MCF 10A (cell line): ENCODE measurements at places on chromosomes 2 and 18. TPM values are rescaled to one million over a fixed set of nuclear protein-coding genes. Genes with fewer than 3 reads are reported as not detected.

GRCh38 chr2:223649554-223650533 is 47.7 kb upstream of the SCG2 start:
- no peaks in the 10 kb centered on the region for H3K4me1 ChIP-seq
- no peak overlapping the region for H3K27ac ChIP-seq
- H3K27me3 ChIP-seq, result no peaks in the 10 kb centered on the region
- no peaks in the 10 kb centered on the region for H3K36me3 ChIP-seq

- no peak overlapping the region for H3K4me3 ChIP-seq
- no peak overlapping the region for H3K27ac ChIP-seq
- peaks cover 9% of the 10 kb centered on the region for H3K4me1 ChIP-seq
- DNase-seq, result no peak
- peaks cover 5% of the 10 kb centered on the region for H3K36me3 ChIP-seq
Observed at GRCh38 chr2:126649101-126649500, 6.9 kb upstream of the GYPC start.

DNA sequence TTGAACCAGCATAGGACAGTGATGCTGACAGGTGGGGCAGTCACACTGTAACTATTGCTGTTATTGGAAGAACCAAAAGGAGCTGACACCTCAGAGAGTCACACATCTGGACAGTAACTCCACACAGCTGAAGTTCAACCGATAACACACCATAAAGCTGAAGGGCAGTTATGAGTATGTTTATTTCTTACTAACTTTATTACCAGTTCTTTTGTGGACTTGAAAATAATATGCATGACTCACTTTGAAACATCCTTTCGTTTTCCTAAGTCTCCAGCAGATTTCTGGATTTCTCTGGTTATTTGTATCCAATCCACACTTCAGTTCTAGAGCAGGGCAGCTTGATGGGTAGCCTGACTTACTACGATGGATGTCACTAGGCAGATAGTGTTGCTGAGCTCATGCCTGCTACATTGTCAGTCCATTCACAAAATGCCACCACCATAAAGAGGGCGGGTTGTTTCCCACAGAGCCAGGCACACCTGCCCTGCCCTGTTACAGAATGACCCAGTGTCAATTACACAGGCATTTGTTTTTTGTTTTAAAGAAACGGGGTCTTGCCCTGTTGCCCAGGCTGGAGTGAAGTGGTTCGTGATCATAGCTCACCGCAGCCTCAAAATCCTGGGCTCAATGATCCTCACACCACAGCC is 8.4 kb upstream of the AGBL5 start:
- H3K36me3 ChIP-seq, result peaks cover 32% of the 10 kb centered on the region
- H3K4me1 ChIP-seq, result no peaks in the 10 kb centered on the region
- no peaks in the 10 kb centered on the region for H3K27me3 ChIP-seq
- no peak for DNase-seq
- no peak overlapping the region for H3K27ac ChIP-seq

DNA sequence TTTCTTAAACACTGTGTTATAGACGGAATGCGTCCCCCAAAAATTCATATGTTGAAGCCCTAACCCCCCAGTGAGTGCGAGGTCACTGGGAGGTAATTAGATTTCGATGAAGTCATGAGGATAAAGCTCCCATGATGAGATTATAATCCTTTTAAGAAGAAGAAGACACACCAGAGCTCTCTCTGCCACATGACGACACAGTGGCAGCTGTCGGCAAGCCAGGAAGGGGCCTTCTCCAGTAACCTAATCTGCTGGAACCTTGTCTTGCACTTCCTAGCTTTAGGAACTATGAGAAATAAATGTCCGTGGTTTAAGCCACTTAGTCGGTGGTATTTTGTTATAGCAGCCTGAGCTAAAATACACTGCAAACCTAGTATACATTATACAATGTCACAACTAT is 12.3 kb downstream of the TMEM237 start:
- DNase-seq, result no peak
- no peak overlapping the region for H3K27ac ChIP-seq
- H3K27me3 ChIP-seq, result no peaks in the 10 kb centered on the region
- H3K36me3 ChIP-seq, result peaks cover 60% of the 10 kb centered on the region
- H3K4me1 ChIP-seq, result no peaks in the 10 kb centered on the region
- no peak overlapping the region for H3K4me3 ChIP-seq

DNA sequence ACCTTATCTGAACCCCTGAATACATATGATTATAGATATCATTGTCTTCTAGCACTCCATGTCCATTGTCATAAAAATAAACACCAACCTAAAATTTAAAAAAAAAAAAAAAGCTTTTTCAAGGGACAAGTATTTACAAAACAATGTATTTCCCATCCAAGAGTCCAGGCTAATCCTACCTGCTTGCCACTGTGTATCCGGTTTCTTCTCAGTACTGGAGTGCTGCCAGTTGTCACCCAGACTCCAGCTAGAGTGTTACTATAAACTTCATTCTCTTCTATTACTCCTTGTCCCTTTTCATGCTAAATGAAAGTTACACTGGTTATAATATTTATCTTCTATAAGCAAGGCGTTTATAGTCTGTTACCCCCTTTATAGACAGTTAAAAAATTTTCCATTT is 35.8 kb downstream of the MSH6 start:
- DNase-seq, result no peak
- peaks cover 7% of the 10 kb centered on the region for H3K4me1 ChIP-seq
- no peaks in the 10 kb centered on the region for H3K27me3 ChIP-seq

GRCh38 chr2:23681356-23682140 is 245.4 kb downstream of the ATAD2B start:
- H3K4me1 ChIP-seq, result no peaks in the 10 kb centered on the region
- no peaks in the 10 kb centered on the region for H3K27me3 ChIP-seq
- no peak for DNase-seq
- no peak overlapping the region for H3K4me3 ChIP-seq

- no peaks in the 10 kb centered on the region for H3K36me3 ChIP-seq
- H3K4me3 ChIP-seq, result no peak overlapping the region
Observed at GRCh38 chr2:230904856-230905447, 20.1 kb downstream of the GPR55 start.

DNA sequence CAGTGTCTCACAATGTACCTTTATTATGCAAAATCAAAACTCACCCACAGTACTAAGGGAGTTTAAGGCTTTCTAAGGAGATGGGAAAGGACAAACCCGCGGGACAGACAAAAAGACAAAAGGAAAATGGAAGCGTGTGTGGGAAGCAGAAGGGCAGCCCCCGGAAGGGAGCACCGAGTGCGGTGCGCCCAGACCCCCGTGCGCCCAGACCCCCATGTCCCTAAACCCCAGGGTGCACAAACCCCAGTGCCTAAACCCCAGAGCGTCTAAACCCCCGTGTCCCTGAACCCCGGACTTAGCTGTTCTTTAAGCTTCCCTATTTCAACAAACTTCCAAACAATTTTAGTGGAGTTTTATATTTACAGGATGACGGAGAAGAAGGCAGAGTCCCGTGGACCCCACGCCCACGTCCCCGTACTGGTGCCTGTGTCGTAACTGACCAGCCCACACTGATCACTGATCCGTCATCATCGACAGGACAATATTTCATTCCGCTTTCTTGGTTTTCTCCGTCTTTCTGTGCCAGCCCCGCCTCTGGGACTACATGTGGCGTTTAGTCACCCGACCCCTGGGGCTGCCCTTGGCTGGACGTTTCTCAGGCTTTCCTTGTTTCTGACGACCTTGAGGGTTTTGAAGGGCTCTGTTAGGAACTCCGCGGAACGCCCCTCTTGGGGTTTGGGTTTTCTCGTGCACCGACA is 76.9 kb downstream of the RTP5 start:
- no peaks in the 10 kb centered on the region for H3K4me1 ChIP-seq
- no peak overlapping the region for H3K4me3 ChIP-seq
- no peaks in the 10 kb centered on the region for H3K36me3 ChIP-seq

DNA sequence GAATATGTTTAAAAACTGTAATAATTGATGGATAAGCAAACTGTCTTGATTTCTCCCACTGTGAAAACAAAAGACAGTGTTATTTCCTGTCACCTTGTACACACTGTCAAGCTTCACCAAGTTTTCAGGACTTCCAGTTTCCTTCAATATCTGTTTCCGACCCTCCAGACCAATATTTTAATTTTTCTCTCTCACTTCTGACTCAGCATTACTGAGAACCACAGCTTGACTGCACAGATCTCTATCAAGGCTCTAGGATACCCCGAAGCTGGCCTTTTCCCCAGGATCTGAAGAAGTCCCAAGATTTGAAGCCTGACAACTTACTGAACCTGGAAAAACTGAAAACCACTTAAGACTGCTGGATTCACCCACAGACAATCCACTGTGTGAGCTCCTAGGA is 13.2 kb upstream of the SULT1C3 start:
- no peaks in the 10 kb centered on the region for H3K4me1 ChIP-seq
- H3K27ac ChIP-seq, result no peak overlapping the region
- no peak for DNase-seq
- no peaks in the 10 kb centered on the region for H3K27me3 ChIP-seq

DNA sequence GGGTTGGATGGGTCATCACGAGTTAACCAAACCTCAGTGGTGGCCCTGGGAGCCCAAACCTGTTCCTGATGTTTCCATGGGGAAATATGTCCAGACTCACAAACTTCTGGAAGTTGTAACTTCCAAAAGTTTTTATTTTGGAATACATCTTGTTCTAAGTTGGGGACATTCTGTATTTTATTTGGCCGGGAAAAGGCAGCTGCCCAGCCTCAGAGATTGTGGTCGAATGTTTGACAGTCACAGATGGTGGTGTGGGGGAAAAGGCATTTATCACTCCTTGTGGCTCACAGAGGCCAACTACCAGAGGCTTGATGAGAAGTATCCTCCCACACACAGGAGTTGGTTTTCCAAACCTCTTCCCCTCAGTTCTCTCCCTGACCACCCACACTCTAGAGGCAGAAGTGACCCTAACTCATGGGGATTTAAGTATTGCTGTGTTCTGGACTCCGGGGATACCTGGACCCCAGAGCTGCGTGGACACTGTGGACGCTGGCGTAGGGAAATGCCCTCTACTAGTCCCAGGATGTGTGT is 124.7 kb upstream of the PPP1CB start:
- peaks cover 8% of the 10 kb centered on the region for H3K4me1 ChIP-seq
- H3K4me3 ChIP-seq, result no peak overlapping the region
- no peak for DNase-seq

DNA sequence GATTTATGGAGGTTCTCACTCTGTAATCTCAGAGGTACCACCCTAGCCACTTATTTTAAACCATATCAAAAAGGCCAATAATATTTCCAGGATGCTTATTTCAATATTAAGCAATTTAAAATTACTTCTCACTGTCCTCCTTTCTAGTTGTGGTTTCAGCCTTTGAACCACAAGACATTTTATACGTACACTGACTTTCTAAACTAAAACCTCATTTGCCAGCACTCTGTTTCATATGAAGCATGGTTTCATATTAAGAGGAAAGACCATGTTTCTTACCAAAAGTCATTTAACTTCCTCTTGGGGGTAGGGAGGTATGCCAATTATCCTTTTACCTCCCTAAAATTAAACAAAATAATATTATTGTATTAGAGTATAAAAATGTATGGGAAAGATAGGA is 399.8 kb downstream of the CDH7 start:
- DNase-seq, result no peak
- H3K27ac ChIP-seq, result no peak overlapping the region
- H3K36me3 ChIP-seq, result no peaks in the 10 kb centered on the region
- no peak overlapping the region for H3K4me3 ChIP-seq
- H3K4me1 ChIP-seq, result no peaks in the 10 kb centered on the region

- DNase-seq, result no peak
- no peak overlapping the region for H3K4me3 ChIP-seq
- H3K4me1 ChIP-seq, result no peaks in the 10 kb centered on the region
- H3K27ac ChIP-seq, result no peak overlapping the region
- peaks cover 61% of the 10 kb centered on the region for H3K27me3 ChIP-seq
- no peaks in the 10 kb centered on the region for H3K36me3 ChIP-seq
Observed at GRCh38 chr18:33010149-33010548, 237.3 kb upstream of the KLHL14 start.

DNA sequence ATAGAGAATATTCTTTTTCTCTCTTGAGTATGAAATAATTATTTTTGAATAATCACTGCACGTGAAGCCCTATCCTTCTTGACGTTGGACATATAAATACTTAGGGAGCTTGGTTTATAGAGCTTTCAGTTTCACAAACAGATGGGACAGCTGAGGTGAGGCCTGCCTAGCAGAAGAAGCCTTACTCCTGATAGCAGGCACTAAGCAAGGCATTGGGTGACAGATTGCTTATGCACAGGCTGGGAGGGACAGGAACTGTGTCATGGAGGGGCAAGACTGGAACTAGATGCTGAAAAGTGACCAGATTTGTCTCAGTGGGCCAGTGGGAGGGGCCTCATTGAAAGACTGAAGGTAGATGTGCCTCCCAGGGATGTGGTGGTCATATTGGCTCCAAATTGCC is 220.8 kb downstream of the NEDD4L start:
- peaks cover 48% of the 10 kb centered on the region for H3K4me1 ChIP-seq
- H3K4me3 ChIP-seq, result no peak overlapping the region
- DNase-seq, result no peak
- peaks cover 12% of the 10 kb centered on the region for H3K36me3 ChIP-seq
- H3K27me3 ChIP-seq, result no peaks in the 10 kb centered on the region

DNA sequence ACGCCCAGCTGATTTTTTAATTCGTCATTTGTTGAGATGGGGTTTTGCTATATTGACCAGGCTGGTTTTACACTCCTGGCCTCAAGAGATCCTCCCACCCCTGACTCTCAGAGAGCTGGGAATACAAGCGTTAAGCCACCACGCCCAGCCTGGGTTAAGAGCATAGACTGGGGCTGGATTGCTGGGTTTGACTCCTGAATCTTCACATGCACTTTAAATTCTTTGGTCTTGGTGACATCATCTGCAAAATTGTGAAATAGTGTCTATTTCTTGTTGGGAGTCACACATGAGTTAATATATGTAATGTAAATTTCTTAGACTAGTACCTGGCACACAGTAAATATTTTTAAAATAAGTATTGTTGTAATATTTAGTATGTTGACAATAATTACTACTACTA is 257.4 kb downstream of the DOK6 start:
- DNase-seq, result peak; percentile 25
- H3K4me3 ChIP-seq, result no peak overlapping the region
- no peaks in the 10 kb centered on the region for H3K4me1 ChIP-seq
- peaks cover 76% of the 10 kb centered on the region for H3K27me3 ChIP-seq

TUBB8B gene
- not detected in 2 replicates for total RNA-seq

RASGRP3 gene
- 0.26 TPM in 1 of 2 replicates, not detected in the other for total RNA-seq

PRKAG3 gene
- not detected in 2 replicates for total RNA-seq

SLC9A4 gene
- 0.07 TPM in 1 of 2 replicates, not detected in the other for total RNA-seq

ZNF532 gene
- 64.1 and 67.6 TPM in 2 replicates for total RNA-seq

NEB gene
- 0.33 and 1.2 TPM in 2 replicates for total RNA-seq

CPLX4 gene
- total RNA-seq, result not detected in 2 replicates
